ENCODE measurements at places on chromosomes 13 and 19.

GRCh38 chr19:51012661-51013190, 6.8 kb downstream of the KLK10 start:
- no peak for DNase-seq

GRCh38 chr19:48799358-48800300, 11.2 kb downstream of the BCAT2 start:
- DNase-seq = no peak

- DNase-seq = no peak
Measured at GRCh38 chr13:64470751-64471150, 2759.4 kb downstream of the PCDH9 start.

DNA sequence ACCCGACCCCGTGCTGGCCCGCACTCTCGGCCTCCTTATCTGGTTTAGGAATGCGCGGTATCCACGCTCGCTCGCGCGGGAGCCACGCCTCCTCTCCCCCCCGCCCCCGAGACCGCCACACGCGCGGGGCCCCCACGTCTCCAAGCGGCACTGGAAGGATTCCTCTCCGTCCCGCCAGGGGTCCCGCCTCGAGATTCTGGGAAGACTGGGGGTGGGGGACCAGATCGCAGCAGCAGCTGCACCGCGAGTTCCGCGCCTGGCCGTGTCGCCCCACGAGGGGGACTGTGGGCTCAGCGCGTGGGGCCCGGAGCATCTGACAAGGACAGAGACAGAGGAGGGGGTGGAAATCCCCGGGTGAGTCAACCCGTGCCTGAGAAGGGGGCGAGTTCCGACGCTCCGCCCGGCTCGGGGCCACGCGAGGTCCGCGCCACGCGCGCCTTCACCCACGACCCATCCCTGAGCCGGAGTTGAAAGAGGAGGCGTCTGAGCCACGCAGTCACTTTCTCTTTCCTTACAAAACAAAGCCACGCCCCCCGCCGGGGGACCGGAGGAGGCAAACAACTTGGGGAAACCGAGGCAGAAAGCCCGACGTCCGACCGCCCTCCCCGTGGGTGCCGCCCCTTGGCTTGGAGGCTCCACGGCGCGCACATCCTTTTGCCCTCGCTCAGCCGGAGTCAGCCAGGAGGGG, 814 bp downstream of the S1PR2 start:
- DNase-seq = no peak

DNA sequence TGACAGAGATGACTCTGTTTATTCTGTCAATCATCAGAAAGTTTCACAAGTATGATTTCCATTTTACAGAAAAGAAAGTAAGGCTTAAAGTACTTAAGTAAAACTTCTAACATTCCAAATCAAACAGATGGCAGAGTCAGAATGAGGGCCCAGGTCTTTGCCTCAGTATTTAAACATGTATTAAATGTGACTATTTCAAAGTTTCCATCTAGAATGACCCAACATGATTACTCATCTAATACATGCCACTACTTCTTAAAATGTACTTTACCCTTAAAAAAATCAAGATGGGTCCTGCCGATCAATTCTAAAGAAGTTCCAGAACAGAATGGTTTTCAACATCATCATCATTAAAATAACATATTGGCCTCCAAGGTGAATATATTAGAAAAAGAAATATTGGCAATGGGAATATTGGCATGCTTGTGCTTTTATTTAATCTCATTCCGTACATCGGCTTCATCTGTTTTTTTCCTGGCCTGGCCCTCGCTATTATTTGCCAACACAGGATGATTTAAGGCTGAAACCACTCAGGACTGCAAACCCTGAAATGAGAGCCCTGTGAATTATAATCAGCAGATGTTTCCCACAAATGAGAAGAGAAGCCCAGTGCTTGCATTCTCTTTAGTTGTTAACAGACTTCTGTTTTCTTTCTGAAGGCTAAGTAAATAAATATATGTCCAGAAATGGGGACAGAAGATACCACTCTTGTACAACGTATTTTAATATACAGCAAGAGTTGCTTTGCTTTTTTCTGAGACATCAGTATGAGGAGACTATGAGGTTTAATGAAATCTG, 340.0 kb downstream of the DNAJC15 start:
- no peak for DNase-seq

GRCh38 chr13:58950911-58951310, 1212.8 kb downstream of the DIAPH3 start:
- no peak for DNase-seq

DNA sequence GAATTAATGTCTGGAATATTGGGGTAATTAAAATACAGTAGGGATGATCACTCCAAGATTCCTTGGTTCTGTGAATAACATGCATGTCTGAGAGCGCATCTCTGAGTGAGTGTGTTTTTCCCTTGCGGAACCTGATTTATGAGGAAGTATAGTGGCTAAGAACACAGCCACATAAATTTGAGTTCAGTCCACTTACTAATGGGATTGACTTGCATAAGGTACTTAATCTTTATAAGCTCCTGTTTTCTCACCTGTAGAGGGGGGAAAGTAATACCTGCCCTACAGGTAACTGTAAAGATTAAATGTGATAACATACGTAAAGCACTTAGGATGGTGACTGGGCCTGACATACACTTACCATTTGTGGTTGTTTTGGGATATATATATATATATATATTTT, 60.8 kb downstream of the KLF5 start:
- no peak for DNase-seq
